ENCODE measurements at places on chromosomes 1 and 21.

- DNase-seq: no peak
These were observed 26.2 kb downstream of the RSBN1 start for GRCh38 chr1:113786069-113786468.

GRCh38 chr1:241473026-241473425, 46.5 kb downstream of the FH start:
- no peak for DNase-seq

GRCh38 chr1:62637392-62638105, 40.2 kb downstream of the ANGPTL3 start:
- DNase-seq: no peak

GRCh38 chr1:14017531-14017961, 317.6 kb downstream of the PRDM2 start:
- DNase-seq: no peak

DNA sequence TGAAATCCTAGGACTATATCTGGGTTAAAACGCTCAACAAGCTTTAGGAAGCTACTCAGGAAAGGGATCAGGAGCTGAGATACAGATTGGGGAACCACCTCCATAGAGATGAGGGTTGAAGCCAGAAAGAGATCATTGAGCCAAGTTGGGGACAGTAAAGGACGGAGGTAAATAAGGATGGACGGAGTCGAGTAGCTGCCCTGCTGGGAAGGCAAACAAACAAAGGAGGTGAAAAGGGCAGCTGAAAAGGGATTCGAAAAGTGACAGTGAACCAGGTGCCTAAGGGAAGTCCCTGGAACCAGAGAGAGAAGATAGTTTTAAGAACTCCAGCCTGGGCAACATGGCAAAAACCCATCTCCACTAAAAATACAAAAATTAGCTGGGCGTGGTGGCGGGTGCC, 6.3 kb upstream of the CAMSAP2 start:
- DNase-seq: no peak

DNA sequence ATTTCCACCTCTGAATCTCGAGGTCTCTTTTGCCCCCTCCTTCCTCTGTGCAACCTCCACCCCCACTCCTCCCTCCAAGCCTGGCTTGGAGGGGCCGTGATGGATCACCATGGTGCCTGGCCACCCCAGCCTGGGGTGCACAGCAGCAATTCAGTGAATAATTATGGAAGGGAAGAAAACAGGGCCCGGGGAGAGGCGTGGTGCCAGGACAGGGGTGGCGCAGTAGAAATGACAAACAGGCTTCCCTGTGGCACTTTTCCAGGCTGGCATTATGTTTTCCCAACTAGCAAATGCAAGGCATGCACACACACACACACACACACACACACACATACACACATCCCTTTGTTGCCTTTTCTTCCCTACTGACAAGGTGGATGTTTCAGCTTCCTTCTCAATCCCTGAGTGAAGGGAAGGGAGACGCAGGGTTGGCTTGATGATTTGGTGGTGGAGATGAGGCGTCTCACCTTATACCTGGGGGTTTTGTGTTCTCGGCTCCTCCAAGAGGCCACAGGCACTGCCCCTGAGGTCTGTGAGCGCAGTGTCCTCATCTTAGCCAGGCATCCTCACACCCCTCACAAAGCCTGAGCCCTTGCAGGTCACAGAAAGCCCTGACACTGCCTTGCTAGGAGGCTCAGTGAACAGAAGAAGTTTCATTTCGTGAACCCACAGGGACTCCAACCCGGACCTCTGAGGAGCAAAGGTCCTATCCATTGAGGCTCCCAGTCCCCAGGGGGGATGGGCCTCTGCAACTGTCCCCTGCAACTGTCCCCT, 215.8 kb downstream of the MATN1 start:
- DNase-seq: no peak

DNA sequence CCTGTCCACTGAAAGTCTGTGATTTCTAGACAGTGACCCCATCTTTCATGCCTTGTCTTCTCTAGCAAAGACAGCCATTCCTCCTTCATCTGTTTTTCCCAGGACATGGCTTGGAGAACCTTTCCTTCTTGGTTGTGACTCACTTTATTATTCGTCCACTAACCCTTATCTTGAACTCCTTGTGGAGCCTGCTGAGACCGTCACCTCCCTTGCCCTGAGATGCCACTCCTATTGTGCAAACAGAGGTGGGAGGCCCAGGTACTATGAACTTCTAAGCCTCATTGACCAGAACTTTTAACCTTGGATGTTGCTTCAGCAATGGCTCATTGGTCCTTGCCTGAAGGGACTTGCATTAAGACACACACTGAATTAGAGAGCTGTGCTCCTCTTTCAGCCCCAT, 117.5 kb downstream of the FOXD2 start:
- DNase-seq: no peak

DNA sequence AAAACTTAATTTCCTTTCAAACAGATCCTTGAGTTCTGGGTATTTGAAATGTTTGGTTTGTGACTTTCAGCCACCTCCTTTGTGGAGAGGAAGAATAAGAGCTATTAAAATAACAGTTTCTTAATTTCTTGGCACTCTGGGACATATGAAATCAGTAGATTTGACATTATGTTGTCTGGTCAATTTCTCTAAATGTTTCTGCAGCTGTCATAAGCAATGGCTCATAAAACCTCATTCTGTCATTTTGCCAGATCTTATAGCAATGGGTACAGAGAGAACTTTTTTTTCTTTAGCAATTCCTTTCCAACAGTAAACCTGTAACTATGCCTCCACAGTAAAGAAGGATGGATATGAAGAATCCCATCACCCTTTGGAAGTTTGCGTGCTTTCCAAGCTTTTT, 52.6 kb downstream of the LAMC1 start:
- DNase-seq: no peak

DNA sequence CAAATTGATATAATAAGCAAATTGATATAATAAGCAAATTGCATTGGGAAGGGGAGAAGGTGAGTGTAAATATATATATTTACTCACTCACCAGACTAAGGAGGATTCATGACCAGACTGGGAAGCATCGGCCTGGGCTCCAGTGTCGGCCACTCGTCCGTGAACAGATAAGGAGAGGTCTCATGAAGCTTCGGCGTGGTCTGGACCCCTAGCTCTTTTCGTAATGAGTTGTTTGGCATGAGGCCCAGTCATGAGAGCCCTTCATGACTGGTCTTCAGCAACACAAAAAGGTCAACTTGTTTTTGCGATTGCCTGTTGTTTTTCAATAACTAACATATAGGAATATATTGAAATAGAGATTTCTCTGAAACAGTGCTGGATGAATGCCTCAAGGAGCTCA, 222.9 kb upstream of the KCNK2 start:
- DNase-seq: no peak

GRCh38 chr1:50300297-50300696, 122.9 kb downstream of the DMRTA2 start:
- DNase-seq: no peak

- DNase-seq: no peak
These were observed 37.9 kb downstream of the OMA1 start for GRCh38 chr1:58508629-58509028.

DNA sequence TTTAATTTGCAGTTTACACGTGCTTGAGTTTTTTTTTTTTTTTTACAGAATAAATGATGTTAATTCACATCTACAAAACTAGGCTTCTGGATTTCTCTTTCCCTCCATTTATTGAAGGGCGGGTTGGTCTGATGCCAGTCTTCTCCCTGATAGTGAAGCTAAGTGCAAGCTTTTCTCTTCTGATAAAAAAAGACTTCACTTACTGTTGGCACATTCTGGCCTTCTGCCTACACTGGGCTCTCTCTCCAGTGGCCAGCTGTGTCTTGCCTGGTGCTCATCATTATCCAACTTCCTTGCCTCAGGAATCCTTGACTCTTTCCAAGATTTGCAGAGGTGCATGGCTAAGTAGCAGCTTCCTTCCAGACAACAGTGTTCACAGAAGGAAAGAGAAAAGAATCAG, 7.6 kb upstream of the RAP1A start:
- DNase-seq: no peak

GRCh38 chr1:93522721-93523120, 74.8 kb downstream of the FNBP1L start:
- no peak for DNase-seq

GRCh38 chr1:229425564-229426159, 8.2 kb downstream of the ACTA1 start:
- DNase-seq: no peak

DNA sequence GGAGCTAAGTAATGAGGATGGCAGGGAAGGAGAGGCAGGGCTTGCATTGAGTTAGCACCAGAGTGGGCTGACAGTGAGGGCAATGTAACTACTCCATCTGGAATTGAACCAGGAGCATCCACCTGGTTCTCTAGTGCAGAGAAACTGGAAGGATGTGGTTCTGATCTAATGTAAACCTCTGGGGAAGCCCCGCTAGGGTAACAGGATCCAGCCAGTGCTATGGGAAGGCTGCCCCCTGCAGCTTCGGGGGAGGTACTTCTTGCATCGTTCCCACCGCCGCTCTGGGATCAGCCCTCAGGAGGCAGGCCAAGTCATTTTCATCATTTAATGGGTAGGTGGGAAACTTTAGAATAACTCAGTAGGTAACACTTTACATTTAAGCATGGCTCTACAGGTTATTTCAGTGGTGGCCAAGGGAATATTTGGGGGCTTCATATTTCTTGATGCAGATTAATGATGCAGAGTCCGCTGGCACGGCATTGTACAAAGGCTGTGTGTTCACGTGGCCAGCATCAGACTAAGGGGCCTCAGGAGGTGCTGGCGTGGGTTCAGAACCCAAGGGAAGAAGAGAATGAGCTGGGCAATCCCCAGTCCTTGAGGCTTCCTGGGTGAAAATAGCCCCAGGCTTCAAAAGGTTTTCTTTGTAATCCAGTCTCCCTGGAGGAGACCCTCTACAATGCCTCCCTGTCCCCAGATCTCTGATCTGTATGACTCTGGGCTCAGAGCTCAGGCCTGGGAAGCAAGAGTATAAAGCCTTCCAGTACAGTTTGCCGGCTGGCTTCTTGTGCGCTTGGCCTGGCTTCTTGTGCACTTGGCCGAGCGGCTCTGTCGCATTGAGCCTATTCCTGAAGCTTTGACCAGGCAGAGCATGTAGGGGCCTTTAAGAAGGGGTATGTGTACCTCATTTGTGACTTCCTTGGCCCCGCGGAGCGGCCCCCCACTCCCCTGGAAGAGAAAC, 26.4 kb upstream of the KAZN start:
- DNase-seq: no peak

DNA sequence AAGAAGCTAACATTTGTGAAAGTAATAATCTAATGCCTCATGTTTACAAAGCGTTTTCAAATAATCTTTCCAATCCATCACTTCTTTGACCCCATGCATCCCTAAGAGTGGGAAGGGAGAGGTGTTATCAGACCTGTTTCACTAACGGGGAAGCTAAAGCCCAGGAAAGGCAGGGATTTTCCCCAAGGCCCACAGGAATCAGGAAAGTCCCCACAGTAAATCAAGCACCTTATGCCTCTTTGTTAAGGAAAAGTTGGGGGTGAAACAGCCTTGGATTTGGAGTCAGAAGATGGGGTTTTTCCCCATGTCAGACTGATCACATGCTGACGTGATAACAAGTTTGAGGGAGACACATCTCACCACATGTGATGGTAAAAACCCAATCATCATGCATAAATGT, 20.0 kb upstream of the ANGPTL7 start:
- no peak for DNase-seq

GRCh38 chr1:1021010-1021919, 1.3 kb downstream of the AGRN start:
- no peak for DNase-seq

GRCh38 chr1:3530926-3531818, 76.7 kb downstream of the ARHGEF16 start:
- DNase-seq: peak; percentile 76

DNA sequence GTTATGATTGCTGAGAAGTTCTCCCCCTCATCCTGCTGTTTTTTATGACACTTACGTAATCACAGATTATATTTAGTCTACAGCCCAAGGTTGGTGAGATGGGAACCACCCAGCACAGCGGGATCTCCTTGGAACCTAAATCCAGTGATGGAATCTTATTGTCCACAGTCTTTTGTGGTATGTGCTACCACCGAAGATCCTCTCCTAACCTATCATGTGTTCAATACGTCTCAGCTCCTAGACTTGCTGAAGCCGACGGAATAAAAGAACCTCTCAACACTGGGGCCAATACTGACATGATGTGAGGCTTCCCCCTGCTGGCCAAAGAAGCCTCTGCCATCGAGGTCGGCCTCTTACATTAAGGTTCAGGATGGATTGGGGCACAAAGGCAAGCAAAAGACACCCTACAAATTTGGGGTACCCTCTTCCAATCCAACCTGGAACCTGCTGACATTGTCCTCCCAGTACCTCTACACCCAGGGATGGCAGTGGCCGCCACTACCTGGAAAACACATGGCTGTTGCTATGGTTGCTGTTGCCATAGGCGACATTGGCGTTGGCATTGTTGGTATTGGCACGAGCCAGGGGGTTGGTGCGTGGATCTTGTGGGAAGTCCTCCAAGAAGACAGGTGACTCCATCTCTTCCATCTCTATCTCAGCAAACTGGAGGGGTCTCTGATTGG, 19.4 kb upstream of the KIF21B start:
- peak; percentile 70 for DNase-seq

DNA sequence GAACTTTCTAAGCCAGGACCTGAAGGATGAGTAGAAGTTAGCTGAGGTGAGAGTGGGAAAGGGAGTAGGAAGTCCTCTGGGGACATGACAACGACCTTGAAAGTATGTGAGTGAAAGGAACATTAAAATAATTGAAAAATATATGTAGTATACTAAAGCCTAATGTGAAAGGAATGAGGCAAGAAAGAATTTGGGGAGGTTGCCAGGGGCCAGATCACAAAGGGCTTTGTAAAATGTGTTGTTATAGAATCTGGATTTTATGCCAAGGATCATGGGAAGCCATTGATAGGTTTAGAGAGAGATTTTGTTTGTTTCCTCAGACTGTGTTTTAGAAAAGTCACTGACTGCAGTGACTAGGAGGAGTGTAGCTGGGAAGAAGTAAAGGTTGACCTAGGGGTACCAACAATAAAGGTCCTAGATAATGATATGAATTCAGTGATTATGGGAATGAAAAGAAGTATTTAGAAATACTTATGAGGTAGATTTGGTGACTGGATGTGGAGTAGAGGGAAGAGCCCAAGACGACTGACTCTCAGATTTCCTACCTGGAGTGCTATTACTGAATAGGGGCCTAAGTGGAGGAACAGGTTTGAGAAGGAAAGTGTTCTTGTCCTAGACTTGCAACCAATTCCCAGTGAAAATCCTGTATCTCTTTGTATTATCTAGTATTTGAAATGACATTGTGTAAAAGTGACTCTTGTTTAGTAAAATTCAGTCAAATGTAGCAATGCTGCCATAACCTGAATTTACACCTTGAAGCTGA, 179.8 kb downstream of the PHTF1 start:
- no peak for DNase-seq

GRCh38 chr1:19577036-19577435, 67.1 kb upstream of the NBL1 start:
- no peak for DNase-seq

GRCh38 chr1:55180075-55180670, 35.0 kb downstream of the USP24 start:
- DNase-seq: no peak

DNA sequence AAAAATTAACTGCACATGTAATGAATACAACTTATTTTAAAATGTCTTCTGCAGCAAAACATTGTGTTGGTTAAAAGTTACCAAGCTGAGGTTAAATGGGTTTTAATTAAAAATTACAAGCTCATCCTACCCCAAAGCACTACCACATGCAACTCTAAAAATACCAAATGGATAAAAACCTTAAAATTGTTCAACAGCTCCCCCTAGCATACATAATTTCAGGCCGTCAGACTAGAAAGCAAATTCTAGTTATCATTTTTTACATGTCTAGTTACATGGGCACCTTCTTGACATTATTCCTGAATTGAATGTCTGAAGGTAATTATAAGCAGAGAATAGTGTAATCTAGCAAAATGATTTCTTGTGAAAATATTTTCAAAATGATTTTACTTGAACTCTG, 176.5 kb downstream of the C1orf21 start:
- DNase-seq: no peak
